ENCODE measurements at places on chromosomes 1 and 21.

- no peak for DNase-seq
Observed at GRCh38 chr1:213415691-213416380, 364.8 kb downstream of the RPS6KC1 start.

- DNase-seq: no peak
Observed at GRCh38 chr1:64147759-64148158, 55.7 kb upstream of the UBE2U start.

- DNase-seq: peak; percentile 50
Observed at GRCh38 chr21:44510508-44511218, 29.3 kb downstream of the KRTAP10-1 start.

GRCh38 chr1:67850611-67851075, 17.4 kb upstream of the GNG12 start:
- DNase-seq: no peak

DNA sequence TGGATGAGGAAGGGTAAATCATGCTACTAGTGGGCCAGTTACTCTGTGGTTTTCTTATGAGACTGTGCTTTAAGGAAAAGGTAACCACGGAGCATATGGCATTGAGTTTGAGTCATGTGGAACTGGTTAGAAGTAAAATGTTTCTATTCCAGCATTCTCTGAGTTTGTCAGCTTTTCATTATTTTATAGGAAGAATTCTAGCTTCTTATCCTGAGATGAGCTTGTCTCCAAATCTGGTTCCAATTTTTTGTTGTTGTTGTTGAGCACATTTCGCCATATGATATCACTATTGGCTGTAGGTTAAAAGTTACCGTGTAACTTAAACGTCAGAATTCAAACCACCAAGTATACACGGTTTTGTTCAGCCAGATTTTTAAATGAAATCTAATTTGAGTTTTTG, 69.9 kb downstream of the ATF6 start:
- DNase-seq: no peak

DNA sequence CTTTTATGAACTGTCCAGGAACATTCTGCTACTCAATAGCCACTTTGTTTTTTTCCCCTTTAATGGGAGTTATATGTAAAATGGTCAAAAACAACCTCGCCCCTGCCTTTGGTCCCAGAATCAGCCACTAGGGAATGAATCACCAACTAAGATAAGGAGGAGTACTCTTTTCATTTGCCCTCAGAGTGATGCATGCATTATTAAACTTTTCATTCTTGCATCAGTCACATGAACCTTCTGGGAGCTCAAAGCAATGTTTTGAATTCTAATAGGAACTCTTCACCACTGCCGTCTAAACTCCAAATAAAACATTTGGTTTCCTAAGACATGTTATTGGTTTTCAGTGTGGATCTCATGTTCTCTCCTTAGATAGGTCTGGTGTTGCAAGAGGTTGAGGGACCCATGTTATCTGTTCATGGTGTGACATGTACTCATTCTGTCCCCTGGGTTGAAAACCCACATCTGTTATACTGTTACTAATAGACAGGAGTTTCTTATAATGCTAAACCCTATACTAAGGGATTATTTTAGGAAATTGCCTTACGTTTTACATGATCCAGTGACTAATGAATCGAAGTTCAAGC, 17.8 kb upstream of the HSD17B7 start:
- no peak for DNase-seq

GRCh38 chr1:63772201-63772600, 1.6 kb upstream of the ROR1 start:
- no peak for DNase-seq

GRCh38 chr1:159581422-159581821, 6.2 kb upstream of the APCS start:
- DNase-seq: no peak

- no peak for DNase-seq
Observed at GRCh38 chr1:77434967-77435366, 153.1 kb downstream of the AK5 start.

- DNase-seq: no peak
Observed at GRCh38 chr1:150110116-150110515, 39.6 kb upstream of the PLEKHO1 start.

DNA sequence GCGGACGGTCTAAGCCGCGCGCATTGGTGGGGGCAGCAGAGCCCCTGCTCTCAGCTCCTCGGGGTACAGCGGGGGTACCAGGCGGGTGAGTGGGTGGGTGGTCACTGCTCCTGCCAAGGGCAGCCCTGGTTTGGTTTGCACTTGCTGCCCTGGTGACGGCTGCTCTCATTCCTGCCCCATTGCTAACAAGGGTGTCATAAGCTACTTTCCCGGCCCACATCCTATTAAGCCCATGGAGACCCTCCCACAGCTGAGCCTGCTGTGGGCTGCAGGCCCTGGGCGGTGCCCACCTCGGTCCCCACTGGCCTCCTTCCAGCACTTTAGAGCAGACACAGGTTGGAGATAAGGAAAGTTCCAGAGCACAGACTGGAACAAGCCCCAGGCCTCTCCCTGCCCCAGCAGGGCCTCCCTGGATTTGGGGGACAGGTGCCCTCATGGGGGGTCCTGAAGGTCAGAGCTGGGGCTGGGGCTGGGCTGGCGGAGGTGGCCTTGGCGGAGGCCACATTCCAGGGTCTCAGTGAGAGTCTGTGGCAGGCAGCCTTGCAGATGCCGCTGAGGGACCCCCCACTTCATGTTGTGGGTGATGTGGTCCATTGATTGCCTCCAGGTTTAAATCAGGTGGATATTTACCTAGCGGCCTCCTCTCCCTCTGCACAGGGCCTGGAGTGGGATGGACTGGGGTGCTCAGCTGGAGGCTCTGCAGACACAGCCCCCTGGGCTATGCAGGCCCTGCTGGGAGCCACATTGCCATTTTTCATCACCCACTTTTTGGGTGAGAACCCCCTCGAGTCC, 27.0 kb downstream of the COL18A1 start:
- DNase-seq: no peak

GRCh38 chr21:39117440-39117970, 65.7 kb downstream of the PSMG1 start:
- no peak for DNase-seq

DNA sequence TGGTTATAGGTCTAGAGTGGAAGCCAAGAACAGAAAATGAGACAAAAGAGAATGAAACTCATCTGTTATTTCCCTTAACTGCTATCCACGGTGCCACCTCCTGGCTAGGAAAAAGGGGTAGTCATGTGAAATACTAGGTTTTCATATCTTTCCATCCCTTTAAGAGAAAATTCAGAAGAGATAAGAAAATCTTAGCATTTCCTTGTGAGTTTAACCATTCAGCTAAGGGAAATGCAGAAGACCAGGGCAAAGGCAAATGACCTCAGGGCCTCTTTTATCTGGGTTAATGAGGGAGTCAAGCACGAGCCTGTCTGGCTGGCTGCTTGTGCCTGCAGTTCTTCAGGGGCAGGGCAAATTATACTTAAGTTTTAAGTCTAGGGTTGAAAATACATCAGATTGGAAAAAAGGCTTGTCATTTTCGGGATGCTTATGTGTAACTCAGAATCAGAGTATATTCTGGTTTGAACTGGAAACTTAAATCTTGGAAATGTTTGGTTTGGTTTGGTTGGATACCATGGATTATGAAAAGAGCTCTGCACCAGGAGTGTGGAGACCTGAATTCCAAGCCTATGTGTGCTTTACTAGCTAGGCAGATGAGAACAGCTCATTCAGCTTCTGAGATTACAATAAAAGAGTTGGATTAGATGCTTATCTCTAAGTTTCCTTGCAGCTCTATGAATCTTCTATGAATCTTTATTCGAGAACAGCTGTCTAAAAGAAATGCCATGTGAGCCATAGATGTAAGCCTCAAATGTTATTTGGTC, 19.9 kb downstream of the NIBAN1 start:
- no peak for DNase-seq

GRCh38 chr1:47533793-47534328, 96.0 kb downstream of the FOXD2 start:
- no peak for DNase-seq

DNA sequence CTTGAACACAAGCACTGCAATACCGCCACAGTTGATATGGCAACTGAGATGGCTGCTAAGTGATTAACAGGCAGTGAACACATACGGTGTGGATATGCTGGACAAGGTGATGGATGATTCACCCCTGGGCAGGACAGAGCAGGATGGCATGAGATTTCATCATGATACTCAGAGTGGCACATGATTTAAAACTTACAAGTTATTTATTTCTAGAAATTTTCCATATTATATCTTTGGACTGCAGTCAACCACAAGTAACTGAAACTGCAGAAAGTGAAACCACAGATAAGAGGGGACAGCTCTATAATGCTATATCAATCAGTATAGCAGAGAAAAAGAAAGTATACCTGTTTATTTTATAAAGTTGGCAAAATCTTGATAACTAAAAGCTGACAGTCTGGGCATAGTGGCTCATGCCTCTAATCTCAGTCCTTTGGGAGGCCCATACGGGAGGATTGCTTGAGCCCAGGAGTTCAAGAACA, 47.9 kb downstream of the PHACTR4 start:
- no peak for DNase-seq

DNA sequence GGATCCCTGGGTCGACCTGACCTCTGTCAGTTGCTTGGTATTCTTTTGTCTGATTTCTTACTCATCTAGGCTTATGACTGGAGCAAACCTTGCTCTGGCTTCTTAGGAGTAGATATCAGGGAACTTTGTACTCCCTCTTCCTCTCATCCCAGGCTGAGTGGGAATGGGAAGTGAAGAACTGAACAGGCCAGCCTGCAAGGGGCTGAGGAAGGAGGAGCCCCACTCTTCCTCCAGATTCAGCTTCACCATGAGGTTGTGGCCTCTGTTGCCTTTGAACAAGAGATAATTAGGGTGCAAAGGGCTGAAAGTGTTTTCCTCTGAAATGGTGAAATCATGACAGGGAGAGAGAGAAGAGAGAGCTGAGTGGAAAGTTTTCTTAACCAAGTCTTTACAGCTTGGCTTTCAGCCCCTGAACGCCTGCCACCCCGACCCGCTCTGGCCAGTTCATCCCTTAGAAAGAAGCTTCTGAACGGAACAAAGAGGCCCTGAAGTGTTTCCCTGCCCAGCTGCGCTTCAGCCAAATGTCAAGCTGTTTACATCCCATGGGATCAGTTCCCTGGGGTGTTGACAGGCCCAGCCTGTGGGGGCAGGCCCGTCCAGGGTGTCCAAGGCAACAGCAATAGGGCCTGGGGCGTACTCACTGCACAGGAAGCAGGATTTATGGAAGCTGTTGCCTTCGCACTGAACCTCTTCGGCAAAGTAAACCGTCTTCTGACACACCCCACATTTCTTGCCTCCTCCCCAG, 11.2 kb downstream of the CSRP1 start:
- DNase-seq: no peak

DNA sequence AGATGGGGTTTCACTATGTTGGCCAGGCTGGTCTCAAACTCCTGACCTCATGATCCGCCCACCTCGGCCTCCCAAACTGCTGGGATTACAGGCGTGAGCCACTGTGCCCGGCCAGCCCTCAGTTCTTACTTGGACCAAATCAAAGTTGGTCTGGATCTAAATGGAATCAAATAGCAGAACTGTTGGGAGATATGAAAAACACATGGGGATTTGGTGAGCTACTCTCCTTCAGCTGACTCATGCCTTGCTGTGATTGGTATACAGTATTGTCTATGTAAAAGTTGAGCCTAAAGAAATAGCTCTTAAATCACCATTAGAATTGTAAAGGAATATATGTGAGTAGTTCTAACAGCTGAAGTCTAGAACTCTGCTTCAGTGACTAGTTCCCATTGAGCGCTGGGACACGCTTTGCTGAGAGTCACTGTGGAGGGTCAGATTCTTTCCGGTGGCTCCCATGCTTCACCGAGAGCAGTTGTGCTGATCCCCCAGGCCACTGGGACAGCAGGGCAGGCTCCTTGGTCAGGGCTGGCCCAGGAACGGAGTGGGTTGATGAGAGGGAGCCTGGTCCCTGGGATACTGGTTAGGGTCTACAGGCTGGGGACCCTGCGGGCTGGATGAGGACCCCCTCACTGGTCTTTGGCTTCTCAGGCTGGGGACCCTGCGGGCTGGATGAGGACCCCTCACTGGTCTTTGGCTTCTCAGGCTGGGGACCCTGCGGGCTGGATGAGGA, 14.0 kb downstream of the PKNOX1 start:
- DNase-seq: no peak

- no peak for DNase-seq
Observed at GRCh38 chr21:37268186-37268503, 1.0 kb upstream of the VPS26C start.

- no peak for DNase-seq
Observed at GRCh38 chr1:44220001-44220751, 6.9 kb downstream of the DMAP1 start.

GRCh38 chr1:18781031-18781430, 78.4 kb downstream of the TAS1R2 start:
- DNase-seq: no peak

DNA sequence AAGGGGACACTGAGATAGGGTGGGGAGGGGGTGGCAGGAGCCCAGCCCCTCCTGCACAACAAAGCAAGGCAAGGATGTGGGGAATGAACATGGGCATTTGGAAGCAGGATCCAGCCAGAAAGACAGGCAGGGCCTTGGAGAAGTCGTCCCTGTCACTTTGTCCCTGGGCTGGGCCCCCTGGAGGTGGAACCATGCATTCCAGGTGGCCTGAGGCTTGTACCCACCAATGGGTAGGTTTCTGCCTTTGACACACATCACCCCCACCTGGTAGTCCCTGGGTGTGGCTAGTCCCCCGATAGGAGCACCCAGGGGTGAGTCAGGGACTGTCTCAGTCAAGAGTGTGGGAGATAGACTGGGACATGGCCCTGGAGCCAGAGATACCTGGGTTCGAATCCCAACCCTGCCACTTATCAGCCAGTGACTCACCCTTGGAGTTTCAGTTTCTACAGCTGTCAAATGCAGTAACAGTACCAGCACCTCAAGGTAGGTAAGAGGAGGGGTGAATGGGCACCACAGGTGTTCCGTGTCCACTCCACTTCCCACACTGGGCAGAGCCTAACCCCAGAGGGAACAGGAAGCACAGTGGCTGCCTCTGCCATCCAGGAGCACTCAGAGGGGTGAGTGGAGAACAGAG, 10.0 kb downstream of the PLA2G2D start:
- no peak for DNase-seq

DNA sequence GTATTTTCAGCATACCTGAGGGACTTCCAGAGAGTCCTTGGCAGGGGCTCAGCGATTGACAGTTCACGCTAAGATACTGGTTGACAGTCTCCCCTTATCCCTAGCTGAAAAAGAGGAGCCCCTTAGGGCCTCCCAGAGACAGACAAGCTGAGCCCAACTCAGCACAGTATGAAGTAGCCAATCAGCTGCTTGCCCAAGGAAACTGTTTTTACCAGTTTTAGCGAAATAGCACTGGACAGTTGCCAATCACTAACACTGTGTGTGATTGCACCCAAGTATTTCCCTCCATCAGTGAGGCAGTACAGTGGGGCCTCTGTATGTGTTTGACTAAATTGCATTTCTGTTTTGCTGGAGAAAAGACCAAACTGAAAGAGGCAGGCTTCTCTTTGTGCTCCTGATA, 27.0 kb downstream of the KHDRBS1 start:
- DNase-seq: no peak

- no peak for DNase-seq
Observed at GRCh38 chr1:115160728-115161127, 71.4 kb upstream of the TSPAN2 start.
